Choroid plexus epithelial cell (primary cell): ENCODE measurements at places on chromosomes 5 and 9.

DNA sequence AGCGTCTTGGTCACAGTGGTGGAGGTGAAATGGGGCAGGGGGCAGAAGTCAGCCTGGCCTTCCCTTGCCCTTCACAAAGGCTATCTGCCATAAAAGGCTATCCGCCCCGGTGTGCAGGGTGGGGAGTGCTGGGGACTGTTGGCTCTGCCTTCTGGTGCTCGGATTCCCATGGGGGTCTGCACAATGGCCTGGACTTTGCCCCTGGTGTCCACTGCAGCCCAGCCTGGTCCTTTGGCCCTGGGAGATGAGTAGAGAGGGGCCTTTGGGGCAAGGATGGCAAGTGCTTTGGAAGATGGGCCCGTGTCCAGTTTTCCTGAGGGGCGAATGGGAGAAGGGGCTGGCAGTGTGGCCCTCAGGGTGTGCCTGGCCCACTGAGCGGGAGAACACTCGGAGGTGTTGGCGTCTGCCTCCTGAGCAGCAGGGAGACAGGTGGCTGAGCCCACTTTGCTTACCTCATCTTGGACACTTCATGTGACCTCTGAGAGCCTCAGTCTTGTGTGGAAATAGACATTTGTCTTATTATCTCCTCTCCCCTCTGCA, 69.9 kb downstream of the HSPA4 start:
- DNase-seq, result no peak

DNA sequence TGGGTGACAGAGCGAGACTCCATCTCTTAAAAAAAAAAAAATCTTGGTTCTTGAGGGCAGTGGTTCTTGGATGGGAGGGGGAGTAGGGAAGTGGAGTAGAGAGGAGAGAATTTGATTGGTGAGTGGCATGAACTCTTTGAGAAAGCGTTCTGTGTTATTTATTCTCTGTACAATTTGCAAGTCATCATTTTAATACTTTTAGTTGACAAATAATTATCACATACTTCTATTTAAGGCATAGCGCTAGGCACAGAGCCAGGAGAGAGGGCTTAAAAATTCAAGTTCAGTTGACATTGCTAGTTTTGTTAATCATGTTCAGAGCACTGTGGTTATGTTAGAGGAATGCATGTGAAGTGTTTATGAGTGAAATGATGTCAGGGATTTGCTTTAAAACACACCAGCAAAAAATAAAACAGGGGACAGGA, 24.6 kb downstream of the HSDL2 start:
- peak; percentile 72 for DNase-seq

DNA sequence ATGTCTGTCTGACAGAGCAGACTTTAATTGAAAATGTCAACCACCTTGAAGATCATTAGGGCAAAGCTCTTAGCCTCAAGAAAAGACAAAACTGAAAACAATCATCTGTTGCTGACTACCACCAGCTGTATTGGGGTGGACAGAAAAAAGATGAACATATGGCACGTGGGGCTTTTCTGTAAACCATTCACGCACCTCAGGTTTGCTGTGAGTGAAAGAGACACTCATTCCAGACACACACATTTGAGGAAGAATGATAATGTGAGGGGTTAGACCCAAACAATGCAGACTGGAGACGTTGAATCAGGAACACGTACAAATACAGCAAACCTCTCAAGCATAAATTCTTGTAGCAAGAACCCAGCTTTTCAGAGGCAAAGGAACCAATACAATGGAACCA, 158.7 kb downstream of the EBF1 start:
- DNase-seq, result no peak

DNA sequence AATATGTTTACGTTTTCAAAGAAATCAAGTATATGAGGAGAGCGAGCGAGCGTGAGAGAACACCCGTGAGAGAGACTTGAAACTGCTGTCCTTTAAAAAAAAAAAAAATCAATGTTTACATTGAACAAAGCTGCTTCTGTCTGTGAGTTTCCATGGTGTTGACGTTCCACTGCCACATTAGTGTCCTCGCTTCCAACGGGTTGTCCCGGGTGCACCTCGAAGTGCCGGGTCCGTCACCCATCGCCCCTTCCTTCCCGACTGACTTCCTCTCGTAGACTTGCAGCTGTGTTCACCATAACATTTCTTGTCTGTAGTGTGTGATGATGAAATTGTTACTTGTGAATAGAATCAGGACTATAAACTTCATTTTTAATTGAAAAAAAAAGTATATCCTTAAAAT, 97.0 kb downstream of the PDE6A start:
- DNase-seq, result no peak

- no peak for DNase-seq
These were observed 33.6 kb downstream of the LRRTM2 start for GRCh38 chr5:138841531-138841930.

DNA sequence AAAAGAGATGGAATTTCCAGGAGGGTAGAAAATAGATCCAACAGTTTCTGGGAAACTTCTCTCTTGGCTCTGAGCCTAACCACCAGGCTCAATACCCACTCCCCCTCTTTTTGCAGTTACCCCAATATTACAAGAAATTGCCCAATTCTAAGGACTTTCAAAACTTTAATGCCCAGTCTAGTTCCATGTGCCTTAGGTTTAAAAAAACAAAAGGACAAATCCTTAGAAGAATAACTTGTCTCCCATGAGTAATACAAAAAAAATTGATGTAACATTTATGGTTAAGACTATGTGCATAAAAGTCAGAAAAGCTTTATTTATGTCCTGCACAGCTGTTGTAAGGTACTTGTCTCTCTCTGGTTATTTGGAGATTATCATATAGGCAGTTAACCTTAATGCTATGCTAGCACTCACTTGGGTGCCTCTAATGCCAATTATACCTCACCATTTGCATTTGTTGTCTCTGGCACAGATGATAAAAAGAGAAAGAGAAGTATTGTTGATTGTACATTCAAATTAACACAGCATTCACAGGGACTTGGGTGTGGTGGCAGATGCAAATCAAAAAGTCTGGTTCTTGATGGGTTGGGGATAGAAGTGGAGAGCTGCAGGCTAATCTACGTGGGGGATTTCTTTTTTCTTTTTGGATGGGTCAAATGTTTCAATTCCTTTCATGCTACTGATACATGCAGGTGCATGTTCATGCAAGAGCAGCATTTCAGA, 159.4 kb downstream of the PIK3R1 start:
- no peak for DNase-seq

GRCh38 chr5:50867140-50867539, 200.7 kb downstream of the PARP8 start:
- no peak for DNase-seq

DNA sequence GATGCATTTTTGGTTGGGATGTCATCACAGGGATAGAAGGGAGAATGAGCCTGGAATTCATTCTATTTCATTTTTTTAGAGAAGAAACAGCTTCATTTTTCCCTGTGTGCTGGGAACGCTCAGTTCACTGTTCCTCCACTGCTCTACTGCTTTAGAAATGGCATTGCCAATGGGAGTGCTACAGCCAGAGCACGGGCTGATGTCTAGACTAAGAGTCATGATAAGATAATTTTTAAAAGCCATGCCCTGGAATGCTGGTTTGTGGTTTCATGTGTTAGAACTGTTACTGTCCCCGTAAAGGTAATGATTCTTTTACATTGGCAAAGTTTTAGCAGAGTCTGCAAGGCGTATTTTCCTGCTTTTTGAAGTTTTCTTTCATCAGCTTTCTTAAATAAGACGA, 119.6 kb downstream of the SEMA6A start:
- peak; percentile 39 for DNase-seq

DNA sequence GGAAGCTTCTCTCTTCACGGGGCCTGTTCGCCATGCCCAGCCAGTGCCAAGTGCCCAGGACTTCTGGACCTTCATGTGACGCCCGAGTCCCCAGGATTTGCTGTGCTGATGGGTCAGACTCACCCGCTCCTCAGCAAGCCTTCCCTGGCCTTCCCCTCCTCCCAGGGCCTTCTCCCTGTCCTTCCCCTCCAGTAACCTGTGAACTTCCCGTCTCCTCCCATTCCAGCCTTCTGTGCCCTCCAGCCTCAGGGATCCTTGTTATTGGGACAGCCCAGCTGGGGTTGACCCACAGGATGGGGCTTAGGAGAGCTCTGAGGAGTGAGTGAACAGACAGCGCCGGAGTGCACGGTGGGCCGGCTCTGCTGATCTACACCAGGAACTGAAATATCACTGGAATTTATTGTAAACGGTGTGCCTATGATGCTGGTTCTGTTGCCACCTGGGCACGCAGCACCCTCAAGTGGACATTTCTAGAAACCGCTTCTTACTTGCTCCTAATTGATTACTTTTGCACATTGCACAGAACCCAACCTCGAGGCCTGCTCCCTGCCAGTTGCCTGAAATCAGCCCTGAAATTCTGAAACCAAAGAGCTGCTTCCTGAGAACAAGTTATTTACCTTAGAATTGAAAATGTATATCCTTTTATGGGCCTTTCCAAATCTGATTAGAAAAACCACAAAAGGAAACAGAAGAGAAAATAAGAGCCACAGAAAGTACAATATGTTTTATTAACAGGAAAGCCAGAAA, 1.5 kb downstream of the SPAAR start:
- peak; percentile 82 for DNase-seq

- DNase-seq, result peak; percentile 79
These were observed 14.4 kb upstream of the SCGB3A1 start for GRCh38 chr5:180605554-180606214.

GRCh38 chr9:93133681-93134014, 403 bp downstream of the NINJ1 start:
- DNase-seq, result peak; percentile 87

DNA sequence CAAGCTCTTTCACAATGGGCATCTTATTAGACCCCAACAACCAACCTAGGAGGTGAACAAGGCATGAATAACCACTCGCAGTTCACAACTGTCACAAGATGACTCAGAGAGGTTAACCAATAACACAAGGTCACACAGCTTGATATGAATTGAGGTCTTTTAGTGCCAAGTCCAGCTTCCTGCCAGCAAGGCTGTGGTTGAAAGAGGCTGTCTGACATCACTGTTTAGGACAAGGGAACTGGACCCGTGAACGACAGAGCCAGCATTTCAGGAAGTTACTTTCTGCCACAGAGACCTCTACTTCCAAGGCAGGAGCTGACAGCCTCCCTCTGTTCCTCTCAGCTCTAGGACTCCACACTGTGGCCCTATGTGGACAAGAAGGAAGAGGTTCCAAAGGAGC, 53.4 kb upstream of the ALDH1B1 start:
- DNase-seq, result peak; percentile 59

DNA sequence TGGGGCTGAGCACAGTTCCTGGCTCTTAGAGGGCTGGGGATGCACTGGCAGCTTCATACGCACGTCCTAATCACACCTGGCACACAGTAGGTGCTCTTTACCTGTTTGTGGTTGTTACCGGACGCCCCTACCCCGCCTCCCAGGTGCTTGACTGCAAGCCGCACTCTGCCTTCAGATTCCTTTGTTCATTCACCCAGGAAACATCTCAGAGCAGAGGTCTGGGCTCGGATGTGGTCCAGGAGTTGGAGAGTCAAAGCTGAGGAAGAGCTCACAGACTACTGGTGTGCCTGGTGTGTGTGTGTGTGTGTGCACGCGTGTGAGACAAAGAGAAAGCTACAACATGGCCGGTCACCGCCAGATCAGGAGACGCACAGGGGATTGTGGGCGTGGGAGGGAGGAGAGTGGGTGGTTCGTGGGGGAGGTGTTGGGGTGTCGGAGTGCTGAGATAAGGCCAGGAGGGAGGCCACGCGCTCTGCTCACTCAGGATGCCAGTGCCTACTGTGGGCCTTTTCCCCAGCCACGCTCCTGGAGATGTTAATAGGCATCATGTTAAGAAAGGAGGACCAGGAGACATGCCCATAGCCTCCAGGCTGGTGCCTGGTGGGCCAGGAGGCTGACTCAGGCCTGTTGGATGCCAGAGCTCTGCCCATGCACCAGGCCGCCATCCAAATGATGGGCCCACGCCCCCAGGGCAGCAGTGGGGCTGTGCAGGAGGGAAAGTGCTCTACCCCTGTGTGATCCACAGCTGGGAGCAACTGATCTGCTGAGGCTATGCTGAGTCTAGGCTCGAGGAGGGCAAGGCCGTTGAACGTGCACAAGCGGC, 39.9 kb downstream of the CRB2 start:
- no peak for DNase-seq

DNA sequence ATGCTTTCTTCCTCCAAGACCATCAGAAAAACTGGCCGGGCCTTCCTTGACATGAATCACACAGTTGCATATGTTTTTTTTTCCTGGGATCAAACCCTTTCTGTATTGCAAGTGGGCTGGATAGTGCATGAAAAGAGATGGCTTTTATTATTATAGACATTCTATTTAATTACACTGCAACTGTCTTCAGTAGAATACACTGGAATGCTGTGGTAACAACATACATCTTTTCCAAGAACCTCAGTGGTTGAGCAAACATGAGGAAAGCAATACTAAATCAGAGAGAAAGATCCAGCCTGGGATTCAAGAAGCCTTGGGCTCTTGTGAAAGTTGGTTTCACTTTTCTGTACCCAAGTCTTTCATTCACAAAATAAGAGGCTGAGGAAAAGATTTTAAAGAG, 193.0 kb downstream of the DMAC1 start:
- DNase-seq, result no peak

- DNase-seq, result no peak
These were observed 613.0 kb upstream of the WWC1 start for GRCh38 chr5:167678481-167678880.

DNA sequence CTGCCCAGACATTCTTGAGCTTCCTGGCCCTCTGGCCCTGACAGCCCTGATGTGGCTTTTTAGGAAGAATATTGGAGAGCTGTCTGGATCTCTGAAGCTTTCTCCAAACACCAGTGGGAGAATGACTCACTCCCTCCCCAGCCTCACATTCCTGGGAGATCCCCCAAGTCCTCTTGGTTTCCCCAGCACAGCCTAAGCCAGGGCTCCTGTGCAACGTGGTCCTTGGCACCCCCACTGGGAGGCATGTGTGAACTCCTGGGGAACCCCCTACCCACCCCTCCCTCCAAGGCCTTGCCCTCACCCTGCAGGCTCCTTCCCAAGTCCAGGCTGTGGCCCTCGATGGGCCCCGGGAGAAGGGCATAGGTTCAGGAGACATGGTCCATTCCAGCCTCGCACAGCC, 12.7 kb downstream of the GLIPR2 start:
- DNase-seq, result peak; percentile 77

DNA sequence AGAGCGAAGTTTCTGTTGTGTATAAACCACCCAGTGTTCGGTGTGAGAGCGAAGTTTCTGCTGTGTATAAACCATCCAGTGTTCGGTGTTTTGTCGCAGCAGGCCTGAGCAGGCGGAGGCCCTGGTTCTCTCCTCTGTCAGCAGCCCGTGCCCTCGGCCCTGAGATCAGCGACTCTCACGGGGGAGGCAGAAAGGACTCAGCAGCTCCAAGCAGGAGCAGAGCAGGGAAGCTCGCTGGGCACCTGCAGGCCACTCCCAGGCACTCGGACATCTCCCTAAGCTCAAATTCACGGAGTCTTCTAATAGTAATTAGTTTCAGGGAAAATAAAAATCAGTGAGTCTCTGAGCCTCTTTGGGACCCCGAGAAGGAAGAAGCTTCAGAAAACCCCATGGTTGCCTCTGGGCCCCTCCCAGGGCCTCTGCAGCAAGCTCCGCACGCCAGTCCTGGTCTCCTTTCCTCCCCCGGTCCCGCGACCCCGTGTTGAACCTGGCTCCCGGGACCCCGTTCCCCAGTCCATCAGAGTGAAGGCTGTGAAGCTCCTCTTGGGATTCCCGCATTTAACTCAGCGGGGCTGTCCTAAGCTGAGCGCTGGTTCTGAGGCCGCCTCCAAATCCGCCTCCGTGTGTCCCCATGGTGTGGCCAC, 81.9 kb upstream of the ADAMTS2 start:
- no peak for DNase-seq
